Karpas-422 (cell line): ENCODE measurements at places on chromosomes 5 and 9. TPM values are rescaled to one million over a fixed set of nuclear protein-coding genes. Genes with fewer than 3 reads are reported as not detected.
A peak's percentile ranks its signal among the peaks of the same experiment; 100 is the strongest.

GRCh38 chr5:170120576-170120975, 14.9 kb downstream of the FOXI1 start:
- H3K36me3 ChIP-seq, result no peaks in the 10 kb centered on the region
- DNase-seq, result no peak
- H3K4me3 ChIP-seq, result no peak overlapping the region

Gene CACFD1
- total RNA-seq, result 4.5 and 15.3 TPM in 2 replicates

DNA sequence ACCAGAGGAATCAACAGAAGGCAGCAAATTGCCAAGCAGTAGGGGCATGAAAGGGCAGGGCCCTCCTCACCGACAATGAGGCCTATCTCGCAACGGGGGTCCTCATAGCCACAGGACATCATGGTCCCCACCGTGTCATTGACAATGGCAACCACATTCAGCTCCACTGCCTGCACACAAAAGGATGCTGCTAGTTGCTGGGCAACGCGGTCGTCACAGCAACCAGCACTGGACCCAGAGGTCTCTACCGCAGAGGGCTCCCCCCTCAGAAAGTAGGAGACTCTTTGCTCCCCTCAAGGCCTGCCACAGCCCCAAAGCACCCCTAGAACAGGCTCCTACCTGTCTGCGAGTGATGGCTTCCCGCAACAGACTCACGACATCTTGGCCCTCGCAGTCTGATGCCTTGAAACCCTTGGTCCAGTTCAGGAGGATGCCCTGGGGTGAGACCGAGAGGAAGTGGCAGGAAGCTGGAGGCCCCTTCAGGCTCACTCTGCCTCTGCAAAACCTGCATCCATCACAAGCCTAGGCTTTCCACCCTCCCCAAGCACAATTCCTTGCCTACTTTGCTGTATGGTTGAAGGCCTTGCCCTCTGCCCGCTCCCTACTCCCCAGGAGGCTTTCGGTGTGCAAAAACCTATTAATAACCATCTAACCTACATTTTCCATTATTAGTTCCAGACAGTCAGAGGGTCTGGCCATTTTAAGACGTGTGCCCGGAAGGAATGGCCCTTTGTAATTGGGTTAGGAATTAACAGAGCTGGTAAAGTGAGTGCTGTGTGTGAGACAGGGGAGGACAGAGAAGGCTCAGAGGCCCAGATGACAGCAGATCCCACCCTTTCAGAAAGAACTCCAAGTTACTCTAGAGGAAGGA, 15.2 kb downstream of the HK3 start:
- DNase-seq, result no peak
- H3K36me3 ChIP-seq, result no peaks in the 10 kb centered on the region
- no peak overlapping the region for H3K27ac ChIP-seq
- no peaks in the 10 kb centered on the region for H3K4me1 ChIP-seq
- no peaks in the 10 kb centered on the region for H3K27me3 ChIP-seq

- peak; percentile 10 for DNase-seq
- H3K4me1 ChIP-seq, result peaks cover 33% of the 10 kb centered on the region
- no peaks in the 10 kb centered on the region for H3K27me3 ChIP-seq
Measured at GRCh38 chr5:95838001-95838520, 15.5 kb upstream of the GLRX start.

Gene MAMDC2
- total RNA-seq, result not detected in 2 replicates

DNA sequence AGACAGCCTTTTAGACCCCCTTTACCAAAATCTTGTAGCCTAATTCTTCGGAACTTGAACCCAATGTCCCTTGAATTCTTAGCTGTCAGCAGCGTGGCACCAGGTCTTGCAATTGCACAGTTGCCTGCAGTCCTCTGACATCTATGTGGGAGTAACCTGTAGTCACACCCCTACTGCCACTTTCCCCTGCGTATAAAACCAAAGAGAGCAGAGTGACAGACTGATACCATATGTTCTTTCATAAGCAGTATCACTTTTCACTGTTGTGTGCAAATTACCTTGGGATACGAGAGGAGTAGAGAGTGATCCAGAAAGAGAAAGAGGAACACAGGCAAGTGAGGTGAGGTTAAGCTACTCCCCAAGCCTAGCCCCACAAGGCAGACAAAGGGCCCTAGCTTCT, 364.3 kb upstream of the ADAMTSL1 start:
- H3K4me1 ChIP-seq, result no peaks in the 10 kb centered on the region
- no peak for DNase-seq
- H3K27me3 ChIP-seq, result no peaks in the 10 kb centered on the region
- H3K4me3 ChIP-seq, result no peak overlapping the region
- H3K27ac ChIP-seq, result no peak overlapping the region

- peaks cover 9% of the 10 kb centered on the region for H3K4me1 ChIP-seq
- no peak overlapping the region for H3K27ac ChIP-seq
- no peak for DNase-seq
- no peaks in the 10 kb centered on the region for H3K36me3 ChIP-seq
Measured at GRCh38 chr5:10527281-10527950, 36.5 kb upstream of the ANKRD33B start.

GRCh38 chr9:88056876-88057275, 81.4 kb downstream of the SPATA31C2 start:
- no peaks in the 10 kb centered on the region for H3K27me3 ChIP-seq
- no peak overlapping the region for H3K27ac ChIP-seq
- DNase-seq, result no peak
- H3K4me3 ChIP-seq, result no peak overlapping the region
- no peaks in the 10 kb centered on the region for H3K36me3 ChIP-seq
- H3K4me1 ChIP-seq, result no peaks in the 10 kb centered on the region

DNA sequence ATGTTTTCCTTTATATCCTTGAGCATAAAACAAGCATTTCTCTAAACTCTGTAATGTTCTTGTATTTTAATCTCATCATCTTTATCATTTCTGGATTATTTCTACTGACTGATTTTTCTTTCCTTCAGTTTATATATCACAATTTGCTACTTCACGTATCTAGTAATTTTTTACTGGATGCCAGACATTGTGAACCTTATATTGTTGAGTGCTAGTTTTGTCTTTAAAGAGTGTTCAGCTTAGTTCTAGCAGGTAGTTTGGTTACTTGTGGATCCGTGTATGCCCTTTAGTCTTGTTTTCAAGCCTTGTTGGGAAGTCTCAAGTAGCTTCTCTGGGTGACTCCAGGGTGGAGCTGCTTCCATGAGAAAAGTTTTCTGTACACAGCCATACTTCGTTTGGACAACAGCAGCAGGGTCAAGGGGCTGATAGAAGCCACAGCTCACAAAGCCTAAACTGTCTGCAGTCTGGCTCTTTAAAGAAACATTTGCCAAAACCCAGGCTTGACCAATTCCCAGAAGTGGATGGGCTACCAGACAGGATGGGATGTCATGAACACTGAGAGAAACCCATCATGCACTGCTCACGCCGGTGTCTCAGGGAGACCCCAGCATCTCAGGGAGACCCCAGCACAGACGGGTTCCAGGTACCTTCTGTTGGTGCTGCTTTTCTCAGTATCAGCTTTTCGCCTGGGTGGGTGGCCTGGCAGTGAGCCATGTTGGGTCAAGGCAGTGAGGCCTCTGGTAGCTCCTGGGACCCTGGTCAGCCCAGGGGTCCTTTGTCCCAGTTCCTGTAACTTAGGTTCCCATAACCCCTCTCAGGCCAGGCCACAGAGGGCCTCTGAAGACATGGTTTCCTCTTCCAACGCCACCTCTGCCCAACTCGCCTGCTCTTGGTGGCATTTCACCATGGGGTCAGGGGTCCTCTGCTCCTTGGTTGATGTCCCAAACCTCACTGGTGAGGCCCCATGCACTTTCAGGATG, 29.1 kb downstream of the TRIP13 start:
- H3K4me1 ChIP-seq, result no peaks in the 10 kb centered on the region
- H3K27ac ChIP-seq, result no peak overlapping the region
- no peak for DNase-seq
- H3K4me3 ChIP-seq, result no peak overlapping the region
- H3K36me3 ChIP-seq, result 0 out of 2 replicates have a peak, but pooled peaks cover 3% of the 10 kb centered on the region
- H3K27me3 ChIP-seq, result no peaks in the 10 kb centered on the region

- H3K27me3 ChIP-seq, result no peaks in the 10 kb centered on the region
- H3K36me3 ChIP-seq, result no peaks in the 10 kb centered on the region
- no peak overlapping the region for H3K27ac ChIP-seq
Measured at GRCh38 chr9:79559495-79560181, 12.1 kb upstream of the TLE4 start.

Gene SLC4A9
- not detected in 2 replicates for total RNA-seq

DNA sequence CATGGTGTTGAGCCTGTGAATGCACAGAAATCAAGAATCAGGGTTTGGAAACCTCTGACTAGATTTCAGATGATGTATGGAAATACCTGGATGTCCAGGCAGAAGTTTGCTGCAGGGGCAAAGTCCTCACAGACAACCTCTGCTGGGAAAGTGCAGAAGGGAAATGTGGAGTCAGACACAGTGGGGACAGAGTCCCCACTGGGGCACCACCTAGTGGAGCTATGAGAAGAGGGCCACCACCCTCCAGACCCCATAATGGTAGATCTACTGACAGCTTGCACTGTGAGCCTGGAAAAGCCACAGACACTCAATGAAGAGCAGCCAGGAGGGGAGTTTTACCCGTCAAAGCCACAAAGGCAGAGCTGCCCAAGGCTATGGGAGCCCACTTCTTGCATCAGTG, 181.9 kb upstream of the SEMA6A start:
- H3K36me3 ChIP-seq, result no peaks in the 10 kb centered on the region
- peak; percentile 46 for DNase-seq
- no peak overlapping the region for H3K27ac ChIP-seq
- H3K4me1 ChIP-seq, result no peaks in the 10 kb centered on the region
- no peak overlapping the region for H3K4me3 ChIP-seq

Gene MAPKAP1
- 62.8 and 85.1 TPM in 2 replicates for total RNA-seq

Gene ODF2
- 37.8 and 69.5 TPM in 2 replicates for total RNA-seq

Gene SCGB3A2
- not detected in 2 replicates for total RNA-seq

DNA sequence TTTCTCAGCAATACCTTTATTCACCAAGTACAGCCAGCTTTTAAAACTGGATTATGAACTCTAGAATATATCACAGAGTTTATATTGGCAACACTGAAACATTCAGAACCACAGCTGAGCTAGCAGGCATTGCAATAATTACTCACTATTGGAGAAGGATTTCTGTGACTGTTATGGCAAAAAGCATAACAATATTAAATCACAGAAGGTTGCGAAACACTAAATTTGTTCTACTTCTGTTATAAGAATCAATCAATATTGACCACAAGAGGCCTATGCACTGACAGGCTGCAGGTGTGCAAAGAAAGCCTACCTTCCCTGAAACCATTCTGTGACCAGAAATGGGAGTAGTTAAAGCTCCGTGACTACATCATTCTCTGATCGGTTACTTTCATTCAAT, 59.2 kb downstream of the AP3B1 start:
- H3K27ac ChIP-seq, result no peak overlapping the region
- DNase-seq, result no peak
- H3K4me3 ChIP-seq, result no peak overlapping the region
- H3K4me1 ChIP-seq, result no peaks in the 10 kb centered on the region
- no peaks in the 10 kb centered on the region for H3K36me3 ChIP-seq

Gene PCDHGA10
- total RNA-seq, result 8.5 and 11.2 TPM in 2 replicates

Gene ANKRD18B
- not detected in 2 replicates for total RNA-seq

DNA sequence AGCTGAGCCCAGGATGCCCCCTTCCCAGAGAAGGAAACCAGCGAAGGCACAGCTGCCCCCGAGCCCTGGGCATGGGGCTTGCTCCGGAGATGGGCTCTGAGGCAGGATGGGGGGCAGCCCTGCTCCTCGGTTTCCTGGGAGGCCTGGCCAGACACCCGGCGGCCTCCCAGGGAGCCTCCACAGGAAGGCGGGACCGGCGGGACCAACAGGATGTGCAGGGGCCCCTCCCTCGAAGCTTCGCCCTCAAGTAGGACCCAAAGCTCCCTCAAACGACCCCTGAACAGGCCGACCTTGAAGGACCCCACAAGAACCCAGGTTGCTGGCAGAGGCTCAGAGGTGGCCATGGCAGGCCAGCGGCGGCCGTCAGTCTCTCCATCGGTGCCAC, 11.7 kb downstream of the EXD3 start:
- no peak overlapping the region for H3K4me3 ChIP-seq
- H3K27ac ChIP-seq, result no peak overlapping the region
- H3K27me3 ChIP-seq, result no peaks in the 10 kb centered on the region
- no peak for DNase-seq
- H3K36me3 ChIP-seq, result no peaks in the 10 kb centered on the region

Gene SARDH
- total RNA-seq, result not detected in 2 replicates

- no peaks in the 10 kb centered on the region for H3K36me3 ChIP-seq
- no peaks in the 10 kb centered on the region for H3K4me1 ChIP-seq
- DNase-seq, result no peak
Measured at GRCh38 chr5:83777856-83778255, 57.2 kb upstream of the HAPLN1 start.

DNA sequence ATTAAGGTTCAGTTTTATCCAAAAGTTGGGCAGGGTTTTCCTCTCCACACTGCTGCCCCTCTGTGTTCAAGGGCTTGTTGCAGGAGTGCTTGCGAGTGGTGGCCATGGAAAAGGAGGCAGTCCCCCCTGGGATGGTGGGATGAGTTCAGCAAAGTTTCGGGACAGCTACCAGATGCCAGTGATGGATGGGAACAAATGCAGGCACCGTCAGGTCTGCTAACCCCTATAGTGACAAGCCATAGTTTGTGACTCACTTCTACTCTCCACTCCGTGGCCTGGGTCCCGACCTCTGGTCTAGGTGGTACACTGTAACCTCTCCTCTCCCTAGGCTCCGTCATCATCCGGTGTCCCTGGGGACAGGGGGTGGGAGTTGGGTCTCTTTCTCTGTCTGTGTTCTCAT, 3.8 kb upstream of the RNF14 start:
- no peaks in the 10 kb centered on the region for H3K27me3 ChIP-seq
- no peak for DNase-seq
- H3K4me3 ChIP-seq, result no peak overlapping the region
- no peaks in the 10 kb centered on the region for H3K36me3 ChIP-seq
- no peak overlapping the region for H3K27ac ChIP-seq
- peaks cover 43% of the 10 kb centered on the region for H3K4me1 ChIP-seq

Gene LEAP2
- 3.1 and 6.6 TPM in 2 replicates for total RNA-seq

Gene CATSPER3
- total RNA-seq, result not detected in 2 replicates

GRCh38 chr5:133941456-133942196, 26.8 kb downstream of the C5orf15 start:
- H3K4me3 ChIP-seq, result no peak overlapping the region
- no peaks in the 10 kb centered on the region for H3K36me3 ChIP-seq
- DNase-seq, result no peak

DNA sequence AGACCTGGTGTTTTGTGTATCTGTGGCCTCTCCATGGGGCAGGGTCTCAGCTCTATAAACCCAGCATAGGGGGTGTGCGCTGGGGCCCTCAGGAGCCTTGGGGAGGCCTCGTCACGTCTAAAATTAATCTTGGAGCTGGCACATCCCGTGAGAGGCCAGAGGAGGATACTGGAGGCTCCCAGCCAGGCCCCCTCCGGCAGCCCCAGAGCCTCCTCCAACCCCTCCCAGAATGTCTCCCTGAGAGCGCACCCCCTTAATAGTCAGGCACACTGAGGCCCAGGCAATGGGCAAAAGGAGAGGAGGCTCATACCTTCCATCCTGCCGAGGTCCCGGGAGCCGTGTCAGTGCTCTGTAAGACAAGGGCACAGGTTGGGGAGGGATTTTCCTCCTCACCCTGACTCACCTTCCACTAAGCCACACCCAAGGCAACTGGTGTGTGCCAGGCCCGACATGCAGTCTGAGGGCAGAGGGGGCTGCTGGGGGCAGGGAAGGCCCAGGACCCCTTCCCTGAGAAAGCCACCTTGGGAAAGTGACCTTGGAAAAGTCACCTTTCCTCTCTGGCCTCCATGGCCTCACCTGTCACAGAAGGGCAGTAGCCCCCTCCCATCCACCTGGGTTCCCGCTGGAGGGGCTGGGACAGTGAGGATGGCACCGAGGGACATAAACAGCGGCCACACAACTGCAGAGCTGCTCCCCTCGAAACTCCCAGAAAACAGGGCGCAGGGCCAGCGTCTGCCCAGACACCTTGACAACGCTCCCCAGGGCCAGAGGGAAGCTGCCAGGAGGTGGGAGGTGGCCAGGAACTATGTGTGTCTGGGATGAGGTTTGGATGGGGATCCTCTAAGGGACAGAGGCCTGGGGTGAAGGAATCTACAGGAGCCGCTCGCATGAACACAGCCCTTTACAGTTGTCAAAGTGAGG, 2.9 kb downstream of the AK1 start:
- no peak for DNase-seq
- no peaks in the 10 kb centered on the region for H3K36me3 ChIP-seq
- H3K27ac ChIP-seq, result no peak overlapping the region
- no peak overlapping the region for H3K4me3 ChIP-seq
- H3K27me3 ChIP-seq, result no peaks in the 10 kb centered on the region
